ENCODE measurements at places on chromosomes 2 and 18. TPM values are rescaled to one million over a fixed set of nuclear protein-coding genes. Genes with fewer than 3 reads are reported as not detected.

Gene CYP1B1
- total RNA-seq: 19.4 TPM

Gene ANKRD62
- total RNA-seq: 4.3 TPM

- H3K36me3 ChIP-seq: no peaks in the 10 kb centered on the region
- DNase-seq: no peak
- H3K4me3 ChIP-seq: no peak overlapping the region
- no peak overlapping the region for H3K27ac ChIP-seq
These were observed 70.9 kb downstream of the OLA1 start for GRCh38 chr2:174177316-174177890.

Gene HEATR5B
- total RNA-seq: 37.4 TPM

DNA sequence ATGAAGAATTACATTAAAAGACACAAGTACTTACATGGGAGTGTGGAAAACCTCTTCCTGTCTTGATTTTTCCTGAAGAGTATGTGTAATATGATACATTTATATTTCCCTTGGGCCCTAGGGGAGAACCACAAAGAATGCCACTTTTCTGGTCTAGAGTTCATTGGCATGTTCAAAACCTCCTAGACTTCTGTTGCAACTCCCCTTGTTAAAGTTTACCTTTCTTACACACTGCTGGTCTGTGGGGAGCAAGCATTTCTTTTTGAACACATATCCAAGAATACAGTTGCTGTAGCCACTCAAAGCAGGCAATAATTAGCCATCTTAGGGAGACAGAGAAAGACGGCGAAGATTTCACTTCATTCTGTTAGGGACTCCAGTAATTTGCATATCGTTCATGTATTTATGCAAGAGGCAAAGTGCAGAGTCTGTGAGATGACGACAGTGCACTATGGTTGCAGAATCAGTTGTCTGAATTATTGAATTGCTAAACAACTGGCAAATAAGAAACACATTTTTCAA lies 103.5 kb downstream of the NOL4 start:
- no peak overlapping the region for H3K4me3 ChIP-seq
- no peaks in the 10 kb centered on the region for H3K36me3 ChIP-seq
- no peak overlapping the region for H3K27ac ChIP-seq
- DNase-seq: peak; percentile 12
- H3K4me1 ChIP-seq: no peaks in the 10 kb centered on the region
- H3K27me3 ChIP-seq: no peaks in the 10 kb centered on the region

GRCh38 chr2:236057375-236057774 lies 110.8 kb downstream of the GBX2 start:
- no peaks in the 10 kb centered on the region for H3K36me3 ChIP-seq
- H3K4me3 ChIP-seq: no peak overlapping the region
- no peaks in the 10 kb centered on the region for H3K4me1 ChIP-seq

DNA sequence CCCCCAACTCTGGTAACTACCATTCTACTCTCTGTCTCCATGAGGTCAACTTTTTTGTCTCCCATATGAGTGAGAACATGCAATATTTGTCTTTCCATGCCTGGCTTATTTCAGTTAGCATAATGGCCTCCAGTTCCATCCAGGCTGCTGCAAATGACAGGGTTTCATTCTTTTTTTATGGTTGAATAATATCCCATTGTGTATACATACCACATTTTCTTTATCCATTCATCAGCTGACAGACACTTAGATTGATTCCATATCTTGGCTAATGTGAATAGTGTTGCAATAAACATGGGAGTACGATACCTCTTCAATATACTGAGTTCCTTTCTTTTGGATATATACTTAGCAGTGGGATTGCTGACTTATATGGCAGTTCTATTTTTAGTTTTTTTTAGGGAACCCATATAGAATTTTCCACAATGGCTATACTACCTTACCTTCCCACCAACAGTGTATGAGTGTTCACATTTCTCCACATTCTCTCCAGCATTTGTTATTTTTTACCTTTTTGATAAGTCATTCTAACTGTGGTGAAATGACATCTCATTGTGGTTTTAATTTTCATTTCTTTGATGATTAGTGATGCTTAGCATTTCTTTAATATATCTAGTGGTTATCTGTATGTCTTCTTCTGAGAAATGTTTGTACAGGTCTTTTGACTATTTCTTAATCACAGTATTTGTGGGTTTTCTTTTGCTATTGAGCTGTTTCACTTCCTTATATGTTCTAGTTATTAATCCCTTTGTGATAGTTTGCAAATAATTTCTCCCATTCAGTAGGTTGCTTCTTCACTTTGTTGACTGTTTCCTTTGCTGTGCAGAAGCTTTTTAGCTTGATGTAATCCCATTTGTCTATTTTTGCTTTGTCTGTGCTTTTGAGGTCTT lies 112.2 kb downstream of the SRBD1 start:
- no peak for DNase-seq
- no peak overlapping the region for H3K4me3 ChIP-seq
- no peaks in the 10 kb centered on the region for H3K36me3 ChIP-seq
- no peak overlapping the region for H3K27ac ChIP-seq
- no peaks in the 10 kb centered on the region for H3K4me1 ChIP-seq
- no peaks in the 10 kb centered on the region for H3K27me3 ChIP-seq

- H3K36me3 ChIP-seq: no peaks in the 10 kb centered on the region
- no peak overlapping the region for H3K4me3 ChIP-seq
- no peaks in the 10 kb centered on the region for H3K27me3 ChIP-seq
- DNase-seq: peak; percentile 31
These were observed 93.6 kb downstream of the ASAP2 start for GRCh38 chr2:9300214-9300613.

DNA sequence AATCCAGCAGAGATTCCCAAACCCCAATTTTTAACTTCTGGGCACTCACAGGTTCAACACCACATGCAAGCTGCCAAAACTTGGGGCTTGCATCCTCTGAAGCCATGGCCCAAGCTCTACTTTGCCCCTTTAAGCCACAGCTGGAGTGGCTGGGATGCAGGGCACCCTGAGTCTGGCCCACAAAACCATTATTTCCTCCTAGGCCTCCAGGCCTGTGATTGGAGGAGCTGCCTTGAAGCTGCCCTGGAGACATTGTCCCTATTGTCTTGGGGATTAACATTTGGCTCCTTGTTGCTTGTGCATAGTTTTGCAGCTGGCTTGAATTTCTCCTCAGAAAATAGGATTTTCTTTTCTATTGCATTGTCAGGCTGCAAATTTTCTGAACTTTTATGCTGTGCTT lies 109.8 kb upstream of the RPRM start:
- H3K27me3 ChIP-seq: no peaks in the 10 kb centered on the region
- H3K36me3 ChIP-seq: no peaks in the 10 kb centered on the region
- no peak overlapping the region for H3K4me3 ChIP-seq
- no peak overlapping the region for H3K27ac ChIP-seq

GRCh38 chr18:12312976-12313375 lies 4.9 kb downstream of the TUBB6 start:
- no peak overlapping the region for H3K27ac ChIP-seq
- H3K27me3 ChIP-seq: no peaks in the 10 kb centered on the region
- H3K4me3 ChIP-seq: no peak overlapping the region
- H3K36me3 ChIP-seq: no peaks in the 10 kb centered on the region
- H3K4me1 ChIP-seq: no peaks in the 10 kb centered on the region

Gene SMAD2
- 96.8 TPM for total RNA-seq

DNA sequence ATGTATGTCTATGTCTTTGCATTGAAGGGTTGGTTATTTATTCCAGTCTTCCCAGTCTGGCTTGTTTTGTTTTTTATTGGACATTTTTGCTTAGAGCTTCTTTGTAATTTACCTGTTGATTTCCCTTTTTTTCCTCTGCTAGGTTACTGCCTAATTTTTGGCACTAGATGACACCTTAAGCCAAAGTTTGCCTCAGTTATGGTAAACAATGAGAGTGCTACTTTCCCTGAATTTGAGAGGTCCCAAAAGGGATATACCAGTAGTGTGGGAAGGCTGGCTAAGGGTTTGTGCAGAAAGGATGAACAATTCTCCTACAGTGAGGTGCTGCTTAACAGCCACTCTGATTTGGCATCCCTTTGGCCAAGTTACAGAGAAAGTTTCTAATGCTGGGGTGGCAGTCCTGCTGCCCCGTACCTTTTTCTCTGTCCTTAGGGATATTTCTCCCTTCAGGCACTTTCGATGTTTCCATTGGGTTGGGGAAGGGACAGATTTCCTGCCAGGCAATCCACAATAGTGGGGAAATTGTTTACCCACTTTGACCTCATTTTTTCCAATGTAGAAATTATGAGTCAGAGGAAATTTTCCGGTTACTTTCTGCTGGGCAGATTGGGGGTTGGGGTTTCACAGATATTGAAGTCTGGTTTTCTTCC lies 354.9 kb downstream of the PTPRM start:
- H3K4me3 ChIP-seq: no peak overlapping the region
- no peaks in the 10 kb centered on the region for H3K27me3 ChIP-seq
- no peak for DNase-seq
- H3K27ac ChIP-seq: no peak overlapping the region
- no peaks in the 10 kb centered on the region for H3K36me3 ChIP-seq

Gene CHAC2
- total RNA-seq: 1.4 TPM

- H3K27me3 ChIP-seq: no peaks in the 10 kb centered on the region
- H3K36me3 ChIP-seq: no peaks in the 10 kb centered on the region
- H3K27ac ChIP-seq: no peak overlapping the region
- H3K4me3 ChIP-seq: no peak overlapping the region
- no peaks in the 10 kb centered on the region for H3K4me1 ChIP-seq
These were observed 7.9 kb downstream of the CABLES1 start for GRCh38 chr18:23143016-23143814.

Gene SIX3
- not detected for total RNA-seq

Gene ACADL
- 54.0 TPM for total RNA-seq

DNA sequence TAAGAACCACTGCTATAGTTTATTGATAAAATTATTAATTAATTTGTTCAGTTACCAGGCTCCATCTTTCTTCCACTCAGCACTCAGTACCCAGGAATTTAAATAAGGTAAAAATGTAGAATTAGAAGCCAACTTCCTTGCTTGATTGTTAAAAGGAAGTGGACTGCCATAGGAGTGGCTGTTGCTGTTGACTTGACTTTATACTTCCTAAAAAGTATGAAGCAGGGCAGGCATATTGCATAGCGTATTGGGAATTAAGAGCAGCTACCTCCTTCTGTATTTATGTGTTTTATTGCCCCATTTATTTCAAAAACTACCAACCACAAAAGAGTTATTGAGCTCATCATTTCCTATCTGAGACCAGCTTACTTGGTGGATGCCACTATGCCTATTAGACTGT lies 27.9 kb downstream of the PSMD1 start:
- no peaks in the 10 kb centered on the region for H3K4me1 ChIP-seq
- no peak overlapping the region for H3K4me3 ChIP-seq
- no peak overlapping the region for H3K27ac ChIP-seq
- peaks cover 6% of the 10 kb centered on the region for H3K36me3 ChIP-seq

GRCh38 chr18:22337833-22338232 lies 79.9 kb downstream of the CTAGE1 start:
- H3K27me3 ChIP-seq: no peaks in the 10 kb centered on the region
- H3K4me3 ChIP-seq: no peak overlapping the region
- DNase-seq: no peak

Gene TNFAIP6
- not detected for total RNA-seq

DNA sequence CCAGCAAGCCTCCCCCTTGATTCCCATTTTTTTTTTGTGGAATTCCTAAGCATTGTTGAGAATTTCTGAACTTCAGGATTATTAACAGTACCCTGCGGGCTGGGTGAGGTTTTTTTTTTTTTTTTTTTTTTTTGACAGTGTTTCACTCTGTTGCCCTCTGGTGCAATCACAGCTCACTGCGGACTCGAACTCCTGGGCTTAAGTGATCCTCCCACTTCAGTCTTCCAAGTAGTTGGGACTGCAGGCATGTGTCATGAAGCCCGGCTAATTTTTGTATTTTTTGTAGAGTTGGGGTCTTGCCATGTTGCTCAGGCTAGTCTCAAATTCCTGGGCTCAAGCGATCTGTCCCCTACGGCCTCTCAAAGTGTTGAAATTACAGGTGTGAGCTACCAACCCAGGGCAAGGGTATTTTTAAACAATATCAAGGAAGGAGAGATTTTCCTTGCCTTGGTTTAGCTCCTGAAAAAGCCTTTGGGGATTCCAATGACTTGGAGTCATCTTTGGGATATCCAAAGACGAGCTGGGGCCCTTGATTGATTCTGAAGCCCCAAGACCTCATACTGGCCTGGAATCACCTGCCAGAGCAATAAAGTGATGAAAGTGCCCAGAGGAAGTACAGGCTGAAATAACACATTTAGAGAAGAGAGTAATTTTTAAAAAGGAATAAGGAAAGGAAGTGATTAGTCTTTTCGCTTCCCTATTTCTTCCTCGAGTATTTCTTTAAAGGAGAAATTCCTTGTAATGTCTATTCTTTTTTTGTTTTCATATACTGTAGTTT lies 240.2 kb downstream of the TGIF1 start:
- H3K36me3 ChIP-seq: no peaks in the 10 kb centered on the region
- H3K4me1 ChIP-seq: no peaks in the 10 kb centered on the region
- no peaks in the 10 kb centered on the region for H3K27me3 ChIP-seq
- no peak overlapping the region for H3K4me3 ChIP-seq

DNA sequence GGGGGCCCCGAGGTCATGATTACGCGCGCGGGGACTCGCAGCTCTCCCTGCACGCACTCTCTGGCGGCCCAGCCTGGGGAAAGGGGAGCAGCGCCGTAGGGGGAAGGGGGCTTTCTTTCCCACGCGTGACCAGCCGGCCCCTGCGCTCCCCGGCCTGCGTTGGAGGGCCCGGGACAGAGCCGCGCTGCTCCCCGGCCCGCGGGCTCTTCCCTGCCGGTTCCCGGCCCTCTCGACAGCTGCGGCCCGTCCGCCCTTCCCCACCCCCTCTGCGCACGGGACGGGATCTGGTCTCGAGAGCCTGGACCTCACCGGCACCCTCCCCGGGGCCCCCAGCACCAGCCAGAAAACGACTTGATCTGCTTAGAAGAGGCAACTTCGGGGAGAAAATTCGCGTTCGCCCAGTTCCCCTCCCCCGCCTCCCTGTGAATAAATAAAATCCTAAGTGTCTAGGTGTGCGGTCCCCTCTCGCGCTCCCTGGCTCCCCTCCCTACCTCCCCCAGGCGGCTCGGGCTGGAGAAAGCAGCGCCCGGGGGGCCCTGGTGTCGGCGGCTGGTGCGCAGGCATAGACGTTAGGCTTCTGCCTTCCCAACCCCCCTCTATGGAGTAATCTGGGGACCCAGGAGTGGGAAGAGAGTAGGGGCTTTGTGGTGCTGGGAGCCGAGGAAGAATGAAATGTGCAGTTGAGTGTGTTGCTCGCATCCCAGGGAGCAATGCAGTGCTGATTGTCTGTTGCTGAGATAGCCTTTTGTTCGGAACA lies 803 bp upstream of the FIGN start:
- no peaks in the 10 kb centered on the region for H3K36me3 ChIP-seq
- no peaks in the 10 kb centered on the region for H3K27me3 ChIP-seq
- no peaks in the 10 kb centered on the region for H3K4me1 ChIP-seq
- no peak for DNase-seq
- H3K27ac ChIP-seq: peak overlapping the region; percentile 89
- H3K4me3 ChIP-seq: peak overlapping the region; percentile 74

DNA sequence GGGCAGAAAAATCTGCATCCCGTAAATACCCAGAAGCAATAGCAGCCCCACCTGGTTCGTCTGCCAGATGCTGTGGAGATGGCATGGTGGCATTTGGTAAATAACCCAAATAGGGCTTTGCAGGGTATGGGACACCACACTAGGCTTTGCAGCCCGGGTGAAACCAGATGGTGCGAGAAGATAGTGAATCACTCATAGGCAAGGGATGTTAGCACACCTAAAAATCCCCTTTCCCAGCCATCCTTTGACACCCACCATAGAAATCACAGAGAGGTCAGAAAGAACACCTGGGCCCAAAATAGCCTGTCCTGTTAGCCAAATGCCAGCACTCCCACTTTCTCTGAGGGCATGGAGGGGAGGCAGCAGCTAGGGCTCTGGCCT lies 47.6 kb downstream of the BCL11A start:
- no peak overlapping the region for H3K4me3 ChIP-seq
- H3K36me3 ChIP-seq: no peaks in the 10 kb centered on the region
- H3K27me3 ChIP-seq: no peaks in the 10 kb centered on the region
- H3K4me1 ChIP-seq: peaks cover 2% of the 10 kb centered on the region

Data from prostate gland (tissue), 2 donors.